ENCODE measurements at places on chromosomes 16 and 17.

DNA sequence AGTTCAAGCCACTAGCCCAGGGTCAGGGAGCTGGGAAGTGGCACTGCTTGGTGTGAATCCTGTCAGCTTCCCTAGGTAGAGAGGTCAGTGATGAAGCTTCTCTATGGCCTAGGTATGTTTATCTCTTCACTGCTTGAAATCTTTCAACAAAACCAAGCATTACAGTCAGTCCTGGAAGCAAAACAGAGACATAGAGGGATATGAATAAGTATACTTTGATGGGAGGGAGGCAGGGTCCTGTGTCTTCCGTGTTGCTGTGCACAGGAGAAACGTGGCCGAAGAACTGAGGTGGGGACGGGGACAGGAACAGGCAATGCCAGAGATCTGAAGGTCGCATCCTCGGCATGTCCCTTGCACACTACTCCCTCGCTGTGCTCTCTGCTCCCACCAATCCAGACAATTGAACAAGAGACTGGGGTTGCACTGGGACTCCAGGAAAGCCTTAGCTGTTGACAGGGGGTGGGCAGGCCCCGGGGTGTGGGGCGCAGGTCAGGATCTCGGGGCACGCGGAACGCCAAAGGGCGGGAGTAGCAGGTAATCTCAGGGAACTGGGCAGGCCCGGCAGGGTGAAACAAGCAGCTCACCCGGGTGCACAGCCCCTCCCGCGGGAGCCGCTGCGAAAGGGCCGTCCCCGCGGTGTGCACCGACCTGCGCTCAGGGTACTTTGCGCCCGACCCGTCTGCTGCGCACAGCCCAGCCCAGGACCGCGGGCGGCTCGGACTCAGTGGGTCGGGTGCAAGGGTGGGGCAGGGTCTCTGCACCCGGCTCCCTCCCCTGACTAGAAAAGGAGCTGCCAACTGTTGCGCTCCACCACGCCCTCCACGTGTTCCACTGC is at the start of gene MT1H:
MT1H (plus strand) TSS at position 810 of the 835 bp plus-strand sequence. CDS start 71 bp downstream, outside the sequence.
- DNase-seq, result peak; percentile 39

GRCh38 chr17:80605326-80606066 is 60.9 kb downstream of the RPTOR start:
- DNase-seq, result no peak

GRCh38 chr17:47982645-47983390 is 11.9 kb downstream of the CDK5RAP3 start:
- no peak for DNase-seq

DNA sequence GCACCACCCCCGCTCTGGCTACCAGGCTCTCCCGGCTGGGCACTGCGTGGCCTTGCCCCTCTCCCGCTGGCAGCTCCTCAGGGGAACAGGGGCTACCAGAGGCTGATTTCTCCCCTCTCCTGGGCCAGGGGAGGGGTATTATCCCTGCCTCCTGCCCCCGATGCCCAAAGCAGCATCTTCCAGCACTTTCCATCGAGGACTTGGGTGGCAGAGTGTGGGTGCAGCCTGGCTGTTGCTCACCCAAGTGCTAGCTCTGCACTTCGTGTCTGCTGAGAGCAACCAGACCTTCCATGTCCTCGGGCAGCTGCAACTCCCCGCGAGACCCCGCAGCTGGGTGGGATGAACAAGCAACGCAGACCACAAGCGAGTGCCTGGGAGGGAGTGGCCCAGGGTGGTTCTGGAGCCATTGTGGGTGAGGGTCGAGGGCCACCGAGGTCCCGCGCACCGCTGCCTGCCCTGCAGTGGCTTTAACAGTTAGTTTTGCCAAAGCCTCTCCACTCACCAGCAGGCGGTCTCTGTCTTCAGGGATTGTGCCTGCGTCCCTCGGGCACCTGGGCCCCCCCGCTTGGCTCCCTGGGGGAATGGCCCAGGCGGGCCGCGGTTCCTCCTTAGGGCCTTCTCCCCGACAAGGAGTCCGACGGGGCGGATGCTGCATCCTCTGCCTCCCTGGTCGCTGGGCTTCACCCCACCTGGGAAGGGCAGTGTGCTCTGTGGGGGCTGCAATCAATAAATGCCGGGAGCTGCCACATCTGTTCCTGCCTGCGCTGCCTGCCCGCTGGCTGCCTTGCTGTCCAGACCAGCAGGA is 8.4 kb downstream of the SLC25A10 start:
- no peak for DNase-seq

- no peak for DNase-seq
Measured at GRCh38 chr17:76104140-76104895, 731 bp upstream of the EXOC7 start.

Measured in right kidney (tissue), 9 donors.